RWPE2 (cell line): ENCODE measurements at places on chromosomes 16 and 17.

- DNase-seq: no peak
Measured at GRCh38 chr17:7080456-7081041, 498 bp upstream of the CLEC10A start.

DNA sequence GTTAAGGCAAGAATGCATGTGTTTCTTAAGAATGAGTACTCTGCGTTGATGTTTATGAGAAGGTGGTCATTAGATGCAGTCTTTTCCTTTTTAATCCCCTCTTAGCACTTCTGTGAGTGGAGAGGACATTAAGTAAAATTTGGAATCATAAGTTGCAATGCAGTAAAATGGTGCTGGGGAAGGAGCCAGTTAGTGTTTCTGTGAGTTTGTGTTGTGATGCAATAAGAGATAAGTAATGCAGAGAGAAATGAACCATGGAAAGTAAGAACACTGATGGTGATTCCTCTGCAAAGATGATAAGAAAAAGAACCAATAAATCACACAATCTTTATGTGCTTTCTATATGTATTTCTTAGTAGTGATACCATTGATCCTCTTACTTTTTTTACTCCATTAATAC is 20.0 kb downstream of the ABHD15 start:
- DNase-seq: no peak

GRCh38 chr17:40541060-40541872 is 24.0 kb downstream of the CCR7 start:
- peak; percentile 50 for DNase-seq

DNA sequence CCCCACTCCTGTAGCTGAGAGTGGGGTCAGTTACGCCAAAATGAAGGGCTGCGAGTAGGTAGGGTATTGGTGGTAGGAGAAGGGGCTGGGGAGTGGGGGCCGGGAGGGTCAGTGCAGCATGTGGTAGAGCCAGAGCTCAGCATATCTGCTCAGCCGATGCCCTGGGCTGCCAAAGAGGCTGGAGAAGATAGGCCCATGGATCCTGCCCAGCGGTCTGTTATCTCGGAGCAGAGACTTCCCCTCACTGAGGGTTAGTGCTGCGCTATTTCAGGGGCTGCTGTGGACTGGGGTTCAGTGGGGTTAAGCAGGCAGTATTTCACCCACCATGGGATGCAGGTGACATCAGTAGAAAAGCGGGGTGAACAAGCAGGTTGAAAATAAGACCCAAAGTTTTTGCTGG is 19.7 kb downstream of the RHBDL3 start:
- DNase-seq: no peak

GRCh38 chr17:17860766-17861107 is 24.0 kb upstream of the SREBF1 start:
- no peak for DNase-seq
